ENCODE measurements at places on chromosomes 2 and 18.
A peak's percentile ranks its signal among the peaks of the same experiment; 100 is the strongest.

DNA sequence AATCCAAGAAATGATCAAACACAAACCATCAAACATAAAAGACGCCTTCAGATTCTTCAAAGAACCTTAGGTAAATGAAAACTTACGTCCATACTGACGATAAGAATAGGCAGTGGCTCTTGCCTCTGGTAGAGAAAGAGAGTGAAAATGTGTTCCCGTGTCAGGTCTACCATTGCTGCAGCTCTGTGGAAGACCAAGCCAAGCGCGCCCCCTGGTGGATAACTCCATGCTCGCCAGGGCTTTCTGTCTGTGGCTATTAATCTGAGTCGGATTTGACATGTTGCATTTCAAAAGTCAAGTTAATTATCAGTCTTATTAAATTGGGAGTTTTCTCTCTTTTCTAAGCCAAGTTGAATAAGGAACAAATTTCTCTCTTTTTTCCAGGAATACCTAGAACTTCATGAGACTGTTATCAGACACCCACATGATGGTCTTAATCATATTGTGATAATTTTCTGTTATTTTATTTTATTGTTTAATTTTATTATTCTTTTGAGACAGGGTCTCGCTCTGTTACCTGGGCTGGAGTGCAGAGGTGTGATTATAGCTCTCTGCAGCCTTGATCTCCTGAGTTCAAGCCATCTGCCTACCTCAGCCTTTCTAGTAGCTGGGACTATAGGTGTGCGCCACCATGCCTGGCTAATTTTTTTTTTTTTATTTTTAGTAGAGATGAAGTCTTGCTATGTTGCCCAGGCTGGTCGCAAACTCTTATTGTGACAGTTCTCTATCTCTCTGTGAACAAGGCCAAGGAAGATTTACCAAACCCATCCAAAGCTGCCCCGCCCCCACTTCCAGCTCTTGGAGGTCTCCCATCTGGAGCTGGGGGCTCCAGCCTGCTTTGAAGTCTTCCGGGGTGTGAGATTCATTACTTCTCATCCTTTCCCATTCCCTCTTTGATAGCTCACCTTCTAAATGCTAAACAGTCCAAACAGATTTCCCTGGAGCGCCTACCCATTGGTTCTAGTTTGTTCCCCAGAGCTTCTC is 15.8 kb upstream of the ZAP70 start:
- peak; percentile 67 for DNase-seq

GRCh38 chr18:9025091-9025838 is 77.2 kb upstream of the NDUFV2 start:
- no peak for DNase-seq

- DNase-seq: no peak
Measured at GRCh38 chr2:53854678-53855077, 5.1 kb downstream of the GPR75 start.

DNA sequence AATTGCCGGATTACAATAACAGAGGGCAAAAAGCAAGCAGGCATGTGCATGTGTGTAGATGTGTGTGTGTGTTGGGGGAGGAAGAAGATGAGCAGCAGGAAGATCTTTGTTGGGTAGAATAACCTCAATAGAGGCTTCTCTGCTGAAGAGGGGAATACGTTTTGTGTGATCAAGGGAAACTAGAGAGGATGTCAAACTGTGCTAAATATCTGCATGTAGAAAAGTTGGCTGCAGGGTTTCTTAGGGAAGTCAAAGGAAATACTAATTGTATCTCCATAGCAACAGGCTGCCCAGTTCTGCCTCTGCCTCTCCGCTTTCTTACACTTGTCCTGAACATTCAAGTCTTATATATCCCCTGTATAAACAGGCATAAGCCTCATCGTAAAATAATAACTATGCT is 190.1 kb upstream of the RND3 start:
- DNase-seq: no peak

DNA sequence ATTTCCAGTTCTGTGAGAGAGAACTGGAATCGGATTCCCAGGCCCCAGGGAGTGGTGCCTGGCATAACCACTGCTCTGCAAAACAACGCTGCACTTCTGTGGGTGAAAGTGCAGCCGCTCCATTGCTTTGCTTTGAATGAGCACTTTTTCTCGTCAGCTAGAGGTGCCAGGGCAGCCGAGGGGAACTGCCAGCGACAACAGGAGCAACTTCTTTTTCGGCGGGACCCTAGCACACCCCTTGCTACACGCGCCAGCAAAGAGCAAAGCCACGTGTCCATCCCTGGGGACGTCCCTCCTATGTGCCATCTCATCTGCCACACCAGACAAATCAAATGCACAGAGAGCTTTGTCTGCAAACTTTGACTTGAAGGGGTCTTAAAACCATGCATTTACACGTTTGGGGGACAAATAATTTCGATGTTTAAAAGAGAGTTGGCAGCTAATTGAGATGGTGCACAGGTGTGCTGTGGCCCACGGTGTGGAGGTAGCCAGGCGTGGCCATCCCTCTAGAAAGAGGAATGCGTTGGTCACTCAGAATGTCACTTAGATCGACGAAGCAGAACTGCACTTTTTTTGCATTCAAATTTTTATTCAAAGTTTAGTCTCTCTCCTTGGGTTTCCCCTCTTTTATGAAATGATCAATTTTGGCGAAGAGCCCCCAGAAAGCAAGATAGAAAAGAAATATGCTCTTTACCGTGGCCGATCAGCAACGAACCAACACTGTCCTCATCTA is 151.8 kb downstream of the MBP start:
- DNase-seq: no peak

- DNase-seq: no peak
Measured at GRCh38 chr2:239114616-239115265, 266.9 kb downstream of the TWIST2 start.

- DNase-seq: no peak
Measured at GRCh38 chr18:7844017-7844416, 276.9 kb downstream of the PTPRM start.

DNA sequence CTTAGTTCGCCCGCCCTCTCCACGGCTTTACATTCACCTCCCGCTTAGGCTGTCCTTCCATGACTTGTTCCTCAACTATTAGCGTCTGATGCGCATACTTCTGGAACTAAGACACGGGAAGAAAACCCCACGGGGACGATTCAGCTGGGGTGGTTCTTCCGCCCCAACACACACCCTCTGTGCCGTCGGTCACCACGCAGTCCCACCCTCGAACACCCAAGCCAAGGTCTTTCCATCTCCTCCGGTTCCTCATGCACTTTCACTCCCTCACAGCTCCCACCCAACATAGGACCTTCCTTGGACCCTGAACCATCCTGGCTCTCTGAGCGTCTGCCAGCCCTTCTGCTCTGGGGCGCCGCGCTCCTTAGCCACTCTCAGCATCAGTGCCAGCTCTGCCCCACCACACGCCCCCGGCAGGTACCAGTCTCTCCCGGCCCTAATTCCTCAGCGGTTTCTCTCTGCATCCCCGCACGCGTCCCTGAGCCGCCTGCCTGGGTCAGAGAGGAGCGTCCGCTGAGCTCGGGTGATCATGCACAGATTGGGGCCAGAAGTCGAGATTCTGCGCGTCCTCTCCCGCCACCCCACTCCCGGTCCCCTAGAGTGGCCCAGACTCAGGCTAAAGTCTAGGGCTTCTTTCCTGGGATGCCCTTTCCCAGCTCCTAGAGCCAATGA is 522 bp upstream of the SRD5A2 start:
- DNase-seq: no peak

DNA sequence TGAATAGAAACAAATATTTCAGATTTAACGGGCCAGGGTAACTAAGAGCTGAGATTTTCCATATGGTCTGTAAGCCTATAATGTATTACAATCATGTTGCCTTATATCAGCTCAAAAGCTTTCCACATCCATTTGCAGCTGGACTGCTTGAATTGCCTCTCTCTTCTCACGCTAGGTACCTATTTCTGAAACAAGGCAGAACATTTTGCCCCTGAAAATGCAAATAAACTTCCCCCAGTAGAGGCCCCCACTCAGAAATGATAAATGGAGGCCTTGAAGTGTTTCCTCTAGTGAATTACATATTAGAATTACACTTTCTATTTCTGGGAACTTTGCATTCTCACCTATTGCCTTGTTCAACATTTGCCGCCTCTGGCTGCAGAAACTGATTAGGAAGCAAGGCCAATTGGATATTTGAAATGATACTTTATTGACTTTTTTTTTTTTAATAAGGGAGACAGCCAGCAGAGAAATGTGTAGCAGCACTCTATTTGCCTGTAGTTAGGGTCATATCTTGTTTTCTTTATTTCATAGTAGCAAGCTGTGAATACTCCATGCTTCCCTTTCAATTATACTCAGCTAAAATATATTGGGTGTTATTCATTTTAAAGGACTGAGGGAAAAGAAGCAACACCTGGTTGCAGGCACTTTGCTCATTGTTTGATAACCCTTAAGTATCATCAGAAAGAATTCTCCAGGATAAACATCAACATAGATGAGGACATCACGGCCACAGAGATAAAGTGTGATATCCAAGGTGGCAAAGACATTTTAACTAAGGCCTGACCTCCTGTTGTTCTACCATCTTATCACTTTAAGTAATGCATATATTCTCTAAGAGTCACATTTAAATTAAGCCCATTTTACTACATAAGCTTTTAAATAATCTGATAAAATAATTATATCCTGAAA is 505.5 kb downstream of the LRRTM4 start:
- DNase-seq: no peak

DNA sequence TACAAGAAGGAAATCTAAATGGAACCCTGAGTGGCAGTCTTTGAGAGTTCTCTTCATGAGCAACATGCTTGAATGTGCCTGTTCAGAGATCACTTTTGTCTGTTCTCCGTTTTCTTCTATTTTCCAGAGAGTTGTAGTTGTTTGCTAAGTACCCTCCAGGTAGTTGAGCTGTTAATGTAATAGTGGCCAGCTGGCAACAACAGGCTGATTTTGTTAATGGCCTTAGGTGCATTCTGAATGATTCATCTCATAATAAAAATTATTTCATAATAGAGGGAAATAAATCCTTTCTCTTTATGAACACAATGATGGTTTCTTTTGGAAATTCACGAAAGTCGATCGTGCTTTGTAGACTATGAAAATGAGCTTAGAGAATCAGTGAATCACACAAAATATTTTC is 136.8 kb downstream of the LRP1B start:
- DNase-seq: no peak

DNA sequence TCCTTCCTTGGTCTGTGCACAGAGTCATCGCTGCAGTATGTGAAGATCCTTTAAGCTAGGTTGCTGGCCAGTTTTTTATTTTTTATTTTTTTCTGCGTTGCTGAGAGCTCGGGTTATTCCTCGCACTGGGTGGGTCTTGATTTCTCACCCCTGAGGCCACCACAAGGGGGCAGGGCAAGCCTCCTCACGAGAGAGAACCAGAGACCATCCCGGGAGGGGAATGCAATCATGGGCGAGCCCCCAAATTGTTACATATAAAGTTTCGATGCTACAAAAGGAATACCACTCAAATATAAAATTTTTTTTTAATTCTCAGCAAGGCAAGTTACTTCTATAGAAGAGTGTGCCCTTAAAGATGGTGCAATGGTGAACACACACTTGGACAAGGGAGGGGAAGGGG is 24.9 kb downstream of the HTR2B start:
- no peak for DNase-seq

- no peak for DNase-seq
Measured at GRCh38 chr18:35121531-35121930, 80.3 kb downstream of the MAPRE2 start.

DNA sequence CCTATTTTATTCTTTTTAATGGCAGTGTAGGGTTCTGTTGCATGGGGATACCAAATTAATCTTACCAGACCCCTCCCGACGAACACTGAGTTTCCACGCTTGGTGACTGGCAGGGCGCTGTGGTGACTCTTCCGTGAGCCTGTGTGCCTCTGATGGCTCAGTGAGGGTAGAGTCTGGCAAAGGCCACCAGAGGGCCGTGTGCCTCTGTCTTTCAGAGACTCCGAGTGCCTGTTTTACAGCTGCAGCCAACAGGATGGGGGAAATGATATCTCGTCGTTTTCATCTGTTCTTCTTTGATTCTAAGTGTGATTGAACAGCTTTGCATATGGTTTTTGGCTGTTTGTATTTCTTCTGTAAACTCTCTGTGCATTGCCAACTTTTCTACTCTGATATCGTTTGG is 99.8 kb downstream of the ZNF236 start:
- DNase-seq: no peak

GRCh38 chr2:162153608-162154224 is 1.7 kb upstream of the GCG start:
- peak; percentile 20 for DNase-seq

- DNase-seq: no peak
Measured at GRCh38 chr2:8030573-8031303, 651.1 kb upstream of the ID2 start.

DNA sequence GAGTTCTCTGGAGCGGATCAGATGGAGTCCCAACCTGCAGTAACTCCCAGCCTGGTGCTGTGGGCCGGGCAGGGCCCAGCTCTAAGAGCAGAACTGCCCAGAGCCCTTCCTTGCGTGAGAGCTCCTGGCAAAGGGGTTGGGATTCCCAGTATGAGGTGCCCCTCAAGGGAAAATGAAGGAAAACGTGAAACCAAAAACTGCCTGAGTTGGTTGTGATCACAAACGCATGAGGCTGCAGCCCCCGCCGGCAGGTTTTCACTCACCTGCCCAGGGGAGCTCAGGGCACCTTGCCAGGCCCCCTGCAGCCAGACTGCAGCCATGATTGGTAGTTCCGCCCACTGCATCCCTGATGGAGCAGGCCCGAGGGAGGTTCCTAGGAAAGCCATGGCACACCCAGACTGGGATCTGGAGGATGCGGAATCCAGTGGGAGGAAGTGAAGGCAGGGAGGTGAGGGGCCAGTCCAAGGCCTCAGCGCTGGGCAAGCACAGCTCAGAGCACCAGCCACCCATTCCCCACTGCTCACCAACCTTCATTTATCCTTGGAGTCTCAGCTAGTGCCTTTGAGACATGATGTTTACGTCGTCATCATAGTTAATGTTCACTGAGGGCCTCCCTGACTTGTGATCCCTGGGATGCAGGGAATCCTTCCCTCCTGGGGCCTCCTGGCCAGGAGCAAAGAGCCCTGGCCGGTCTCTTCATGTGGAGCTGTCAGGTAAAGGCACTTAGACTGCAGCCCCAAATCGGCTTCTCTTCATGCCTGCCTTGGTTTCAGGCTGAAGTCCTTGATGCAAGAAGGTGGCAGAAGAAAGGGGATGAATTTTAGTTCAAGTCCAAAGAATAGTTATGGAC is 103.2 kb downstream of the INHBB start:
- DNase-seq: no peak

GRCh38 chr2:212914392-212914791 is 237.0 kb downstream of the IKZF2 start:
- DNase-seq: no peak

DNA sequence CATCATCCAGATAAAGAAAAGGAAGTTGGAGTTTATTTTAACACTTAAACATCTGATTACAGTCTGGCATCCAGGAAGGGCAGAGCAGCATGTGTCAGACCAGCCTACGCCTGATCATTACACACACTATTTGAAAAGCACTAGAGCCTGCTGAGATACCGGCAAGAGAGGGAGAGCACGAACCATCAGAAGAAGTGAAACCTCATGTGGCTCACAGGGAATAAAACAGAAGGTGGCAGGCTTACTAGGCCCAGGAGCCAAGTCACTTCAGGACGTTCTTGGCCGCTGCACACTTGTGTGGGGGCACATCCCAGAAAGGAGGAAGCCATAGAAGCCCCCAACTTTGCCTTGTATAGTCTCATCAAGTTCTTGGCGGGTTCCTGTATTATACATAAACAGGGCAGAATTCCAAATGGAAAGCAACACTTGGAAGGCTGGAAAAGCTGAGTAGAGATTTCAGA is 105.5 kb downstream of the UGGT1 start:
- DNase-seq: no peak
